ENCODE measurements at places on chromosomes 1 and 21.

- no peak for DNase-seq
These were observed 243.0 kb downstream of the PDE4B start for GRCh38 chr1:66035616-66036245.

- DNase-seq: peak; percentile 60
These were observed at the start of gene PTPN22 for GRCh38 chr1:113871597-113872113. Gene PTPN22 (minus strand): TSS chr1:113871712.

GRCh38 chr1:61420243-61420642 is 304.7 kb downstream of the TM2D1 start:
- DNase-seq: no peak

- DNase-seq: no peak
These were observed 705 bp downstream of the FCRL1 start for GRCh38 chr1:157819215-157819614.

DNA sequence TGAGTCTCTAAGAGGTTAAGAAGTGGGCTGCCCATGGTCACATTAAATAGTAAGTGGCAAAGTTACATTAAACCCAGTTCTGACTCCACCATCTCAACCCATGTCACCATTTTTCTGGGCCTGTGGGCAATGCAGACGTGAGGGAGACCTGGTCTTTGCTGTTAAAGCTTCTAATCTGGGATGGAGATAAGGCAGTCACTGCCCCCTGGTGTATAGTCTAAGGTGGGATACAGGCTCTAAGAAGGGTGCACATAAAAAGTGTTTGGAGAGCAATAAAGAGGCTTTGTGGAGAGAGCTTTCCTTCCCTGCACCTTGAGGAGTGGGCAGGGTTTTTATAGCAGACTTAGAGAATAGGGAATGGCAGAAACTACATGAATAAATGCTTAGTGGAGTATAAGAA is 141.3 kb downstream of the ROR1 start:
- peak; percentile 58 for DNase-seq

DNA sequence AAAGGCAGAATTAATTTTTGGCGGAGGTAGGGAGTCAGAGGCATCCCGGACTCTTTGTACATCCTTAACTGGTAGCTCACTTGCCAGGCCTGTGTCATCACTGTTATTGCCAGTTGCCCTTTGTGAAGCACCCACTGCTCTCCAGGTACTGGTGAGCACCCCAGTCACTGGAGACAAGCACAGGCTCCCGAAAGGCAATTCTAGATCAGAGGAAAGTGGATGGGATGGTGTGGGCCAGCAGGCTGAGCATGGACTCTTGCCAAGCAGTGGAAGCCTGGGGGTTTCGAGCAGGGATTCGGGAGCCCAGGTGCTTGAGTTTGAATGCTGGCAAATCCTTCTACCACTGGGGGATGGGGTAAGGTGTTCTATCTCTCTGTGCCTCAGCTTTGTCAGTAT is 551.1 kb downstream of the MATN1 start:
- no peak for DNase-seq

GRCh38 chr1:150696162-150696561 is 792 bp downstream of the GOLPH3L start:
- DNase-seq: no peak

- DNase-seq: no peak
These were observed 46.8 kb upstream of the ECE1 start for GRCh38 chr1:21337010-21337437.

DNA sequence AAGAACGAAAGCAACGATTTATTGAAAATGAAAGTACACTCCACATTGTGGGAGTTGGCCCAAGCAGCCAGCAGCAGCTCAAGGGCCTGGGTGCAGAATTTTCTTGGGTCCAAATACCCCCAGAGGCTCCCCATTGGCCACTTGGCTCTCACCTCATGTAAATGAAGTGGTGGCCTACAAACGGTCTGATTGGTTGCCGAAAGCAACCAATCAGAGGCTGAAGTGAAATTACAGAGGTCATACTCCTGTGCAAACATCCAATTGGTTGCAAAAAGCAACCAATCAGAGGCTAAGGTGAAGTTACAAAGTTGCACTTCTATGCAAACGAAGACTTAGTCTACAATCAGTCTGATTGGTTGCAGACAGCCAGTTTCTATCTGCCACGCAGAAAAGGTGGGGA is 31.9 kb downstream of the FAM163A start:
- DNase-seq: no peak

GRCh38 chr1:209805875-209806760 is at the start of gene IRF6:
Gene IRF6 (minus strand): TSS chr1:209806142. CDS start chr1:209801413, 4,729 bp downstream.
- peak; percentile 82 for DNase-seq

- peak; percentile 76 for DNase-seq
These were observed at the start of gene PLEKHN1 for GRCh38 chr1:966135-966703. Gene PLEKHN1 (plus strand): TSS chr1:966482. CDS start chr1:966532, 50 bp downstream.

GRCh38 chr1:40708750-40709099 is 17.2 kb downstream of the NFYC start:
- DNase-seq: peak; percentile 87
